Breast epithelium (tissue), 4 donors: ENCODE measurements at places on chromosomes 4 and X. TPM values are rescaled to one million over a fixed set of nuclear protein-coding genes. Genes with fewer than 3 reads are reported as not detected.
A peak's percentile ranks its signal among the peaks of the same experiment; 100 is the strongest.

DNA sequence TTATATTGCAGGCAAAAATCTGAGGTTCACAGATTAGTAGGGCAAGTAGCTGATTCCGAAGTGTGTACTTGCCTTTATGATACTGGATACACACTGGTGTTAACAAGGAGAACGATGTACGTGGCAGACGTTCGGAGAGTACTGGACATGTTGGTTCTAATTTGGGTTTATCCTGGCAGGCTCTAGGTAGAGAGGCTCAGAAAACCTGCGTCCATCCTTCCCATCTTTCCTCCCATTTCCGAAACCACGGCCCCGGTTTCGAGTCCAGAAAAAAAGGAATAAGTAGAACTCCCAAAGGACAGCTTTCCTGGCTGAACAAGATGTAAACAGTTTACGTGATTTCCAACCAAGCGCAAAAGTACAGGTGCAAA, 351 bp upstream of the SLC30A9 start:
- H3K36me3 ChIP-seq, result no peaks in the 10 kb centered on the region
- no peaks in the 10 kb centered on the region for H3K4me1 ChIP-seq
- DNase-seq, result no peak
- H3K4me3 ChIP-seq, result peak overlapping the region; percentile 75
- no peaks in the 10 kb centered on the region for H3K27me3 ChIP-seq
- H3K27ac ChIP-seq, result peak overlapping the region; percentile 89

DNA sequence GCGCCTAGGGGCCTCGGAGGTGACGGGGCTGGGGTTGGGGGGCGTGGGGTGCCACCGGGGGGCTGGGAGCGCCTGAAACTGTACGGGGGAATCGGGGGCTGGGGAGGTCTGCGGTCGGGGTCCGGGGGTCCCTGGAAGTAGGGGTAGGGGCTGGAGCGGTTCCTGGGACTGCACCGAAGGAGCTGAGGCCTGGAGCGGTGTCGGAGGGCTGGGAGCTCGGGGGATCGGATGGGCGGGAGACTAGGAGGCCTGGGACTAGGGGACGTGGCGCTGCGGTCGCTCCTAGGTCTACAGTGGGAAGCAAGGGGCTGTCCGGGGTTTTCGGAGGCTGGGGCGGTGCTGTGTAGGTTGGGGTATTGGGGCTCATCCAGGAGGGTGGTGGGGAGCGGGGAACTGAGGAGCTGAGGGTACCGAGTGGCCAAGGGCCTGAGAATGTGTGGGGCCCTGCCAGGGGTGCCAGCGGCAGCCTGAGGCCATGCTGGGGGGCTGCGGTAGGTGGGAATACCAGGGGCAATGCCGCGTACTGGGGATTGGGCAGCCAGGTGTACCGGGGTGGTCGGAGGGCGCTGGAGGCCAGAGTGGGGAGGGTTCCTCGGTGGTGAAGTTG, 562 bp downstream of the AKAP17A start:
- peak overlapping the region; percentile 92 for H3K27ac ChIP-seq

DNA sequence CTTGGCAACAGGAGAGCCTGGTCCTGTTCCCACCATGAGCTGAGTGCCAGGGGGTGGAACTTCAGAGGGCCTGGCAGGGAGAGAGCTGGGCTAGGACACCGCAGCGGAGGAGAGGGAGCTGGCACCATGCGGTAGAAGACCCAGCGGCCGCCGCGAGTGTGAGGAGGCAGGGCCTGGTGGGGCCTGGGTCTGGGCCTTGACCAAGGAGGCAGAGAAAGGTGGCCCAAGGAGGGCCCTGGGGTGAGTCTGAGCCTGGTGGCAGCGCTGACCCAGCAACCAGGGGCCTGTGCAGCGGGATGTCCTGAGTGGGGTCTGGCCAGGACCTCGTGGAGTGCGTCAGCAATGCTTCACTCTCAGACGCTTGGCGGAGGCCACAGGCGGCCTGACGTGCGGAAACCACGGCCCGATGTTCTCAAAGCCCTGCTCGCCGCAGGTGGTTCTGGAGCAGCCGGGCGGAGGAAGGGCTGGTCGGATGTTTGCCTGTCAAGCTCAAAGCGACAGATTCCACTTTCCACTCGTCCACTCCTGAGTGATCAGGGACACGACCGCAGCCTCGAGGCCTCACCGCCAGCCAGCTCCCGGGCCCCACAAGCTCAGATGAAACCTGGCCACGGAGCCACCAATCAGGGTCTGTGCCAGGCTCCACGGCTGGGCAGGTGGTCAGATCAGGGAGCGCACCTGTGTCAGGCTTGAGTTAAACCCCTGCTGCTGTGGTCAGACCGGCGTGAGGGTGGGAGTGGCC, 20.8 kb downstream of the ATP5ME start:
- DNase-seq, result no peak
- no peak overlapping the region for H3K27ac ChIP-seq
- H3K4me3 ChIP-seq, result no peak overlapping the region
- H3K36me3 ChIP-seq, result no peaks in the 10 kb centered on the region
- no peaks in the 10 kb centered on the region for H3K4me1 ChIP-seq

GRCh38 chrX:68556036-68556435, 57.2 kb downstream of the YIPF6 start:
- H3K4me3 ChIP-seq, result no peak overlapping the region
- no peak for DNase-seq
- no peaks in the 10 kb centered on the region for H3K4me1 ChIP-seq
- no peaks in the 10 kb centered on the region for H3K27me3 ChIP-seq
- no peaks in the 10 kb centered on the region for H3K36me3 ChIP-seq
- no peak overlapping the region for H3K27ac ChIP-seq

DNA sequence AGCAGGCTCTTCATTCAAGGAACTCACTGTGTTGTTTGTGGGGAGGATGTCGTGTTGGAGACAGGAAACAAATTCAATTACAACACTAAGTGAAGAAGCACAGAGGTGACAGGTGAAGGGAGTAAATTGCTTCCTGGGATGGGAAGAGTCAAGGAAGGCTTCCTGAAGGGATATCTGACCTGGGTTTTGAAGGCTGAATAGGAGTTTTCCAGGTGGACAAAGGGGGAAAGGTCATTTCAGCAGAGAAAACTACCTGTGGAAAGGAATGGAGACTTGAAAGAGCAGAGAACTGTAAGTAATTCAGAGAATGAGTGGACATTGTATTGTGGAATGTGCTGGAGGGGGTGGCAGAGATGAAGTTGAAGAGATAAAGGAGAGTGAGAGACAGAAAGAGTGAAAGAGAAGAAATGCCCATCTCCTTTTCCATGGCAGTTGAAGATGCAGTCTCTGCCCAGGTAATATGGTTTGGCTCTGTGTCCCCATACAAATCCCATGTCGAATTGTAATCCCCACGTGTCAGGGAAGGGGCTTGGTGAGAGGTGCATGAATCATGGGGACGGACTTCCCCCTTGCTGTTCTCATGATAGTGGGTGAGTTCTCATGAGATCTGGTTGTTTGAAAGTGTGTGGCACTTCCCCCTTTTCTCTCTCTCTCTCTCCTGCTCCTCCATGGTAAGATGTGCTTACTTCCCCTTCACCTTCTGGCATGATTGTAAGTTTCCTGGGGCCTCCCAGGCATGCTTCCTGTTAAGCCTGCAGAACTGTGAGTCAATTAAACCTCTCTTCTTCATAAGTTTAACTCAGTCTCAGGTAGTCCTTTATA, 205.7 kb upstream of the BCOR start:
- H3K27ac ChIP-seq, result no peak overlapping the region
- H3K27me3 ChIP-seq, result no peaks in the 10 kb centered on the region
- no peak overlapping the region for H3K4me3 ChIP-seq
- no peaks in the 10 kb centered on the region for H3K36me3 ChIP-seq

GRCh38 chrX:1246816-1247215, 21.8 kb upstream of the CSF2RA start:
- H3K36me3 ChIP-seq, result no peaks in the 10 kb centered on the region
- no peak for DNase-seq
- no peak overlapping the region for H3K27ac ChIP-seq
- H3K27me3 ChIP-seq, result no peaks in the 10 kb centered on the region
- no peaks in the 10 kb centered on the region for H3K4me1 ChIP-seq

- H3K4me1 ChIP-seq, result no peaks in the 10 kb centered on the region
- H3K27ac ChIP-seq, result no peak overlapping the region
- no peaks in the 10 kb centered on the region for H3K36me3 ChIP-seq
- DNase-seq, result no peak
- no peaks in the 10 kb centered on the region for H3K27me3 ChIP-seq
- no peak overlapping the region for H3K4me3 ChIP-seq
These were observed 84.0 kb upstream of the BMP2K start for GRCh38 chr4:78691971-78692821.

DNA sequence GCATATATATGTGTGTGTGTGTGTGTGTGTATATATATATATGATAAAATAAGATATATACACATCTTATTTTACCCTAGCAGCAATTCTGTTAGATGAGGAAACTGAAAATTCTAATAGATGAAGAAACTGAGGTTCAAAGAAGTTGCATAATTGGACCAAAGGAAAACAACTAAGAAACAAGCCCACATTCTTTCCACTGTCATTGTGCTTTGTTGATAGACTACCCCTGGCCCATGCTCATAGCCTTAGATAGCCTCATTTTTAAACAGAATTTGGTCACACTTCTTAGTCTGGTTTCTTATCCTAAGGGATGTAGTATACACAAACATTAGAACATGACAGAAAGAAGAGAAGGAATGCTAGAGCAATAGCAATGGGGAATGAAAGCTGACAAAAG, 138.8 kb downstream of the NDST3 start:
- no peaks in the 10 kb centered on the region for H3K36me3 ChIP-seq
- no peak for DNase-seq
- H3K27ac ChIP-seq, result no peak overlapping the region
- no peaks in the 10 kb centered on the region for H3K4me1 ChIP-seq
- no peaks in the 10 kb centered on the region for H3K27me3 ChIP-seq

DNA sequence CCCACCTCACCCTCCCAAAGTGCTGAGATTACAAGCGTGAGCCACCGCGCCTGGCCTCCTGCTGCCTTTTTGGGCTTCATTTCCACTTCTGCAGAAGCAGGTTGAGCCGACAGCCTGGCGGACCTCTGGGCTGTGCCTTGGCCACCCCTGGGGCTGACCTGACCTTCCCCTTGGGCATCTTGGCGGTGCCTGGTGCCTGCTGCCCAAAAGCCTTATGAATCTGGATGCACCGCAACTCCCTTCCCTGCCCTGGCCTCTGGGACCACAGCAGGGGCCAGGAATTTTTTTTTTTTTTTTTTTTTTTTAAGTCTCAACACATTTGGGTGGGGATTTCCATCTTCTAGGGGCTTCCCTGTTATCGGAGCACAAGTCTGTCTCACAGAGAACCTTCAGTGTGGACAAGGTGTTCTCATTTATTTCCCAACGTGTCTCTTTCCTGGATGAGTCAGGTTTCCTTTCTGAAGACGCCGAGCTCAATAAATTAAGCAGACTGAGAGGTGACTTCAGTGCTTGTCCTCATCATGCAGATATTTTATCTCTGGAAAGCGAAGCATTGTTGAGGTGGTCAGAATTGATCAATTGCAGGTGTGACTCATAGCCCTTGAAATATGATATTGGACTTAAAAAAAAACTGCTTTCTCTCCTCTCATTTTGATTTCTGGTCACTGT, 79.7 kb downstream of the SHROOM2 start:
- H3K27me3 ChIP-seq, result no peaks in the 10 kb centered on the region
- H3K4me1 ChIP-seq, result no peaks in the 10 kb centered on the region
- no peak overlapping the region for H3K4me3 ChIP-seq
- DNase-seq, result no peak
- no peaks in the 10 kb centered on the region for H3K36me3 ChIP-seq
- H3K27ac ChIP-seq, result no peak overlapping the region

- no peak for DNase-seq
- no peak overlapping the region for H3K4me3 ChIP-seq
- no peak overlapping the region for H3K27ac ChIP-seq
These were observed 100.0 kb downstream of the TET2 start for GRCh38 chr4:105246712-105247111.

GRCh38 chrX:46236411-46236810, 308.8 kb downstream of the ZNF674 start:
- no peak overlapping the region for H3K4me3 ChIP-seq
- no peak for DNase-seq
- no peak overlapping the region for H3K27ac ChIP-seq

GRCh38 chrX:145213504-145213903, 33.8 kb upstream of the SPANXN1 start:
- no peak for DNase-seq
- H3K27ac ChIP-seq, result no peak overlapping the region
- H3K27me3 ChIP-seq, result no peaks in the 10 kb centered on the region

DUSP9 gene
- total RNA-seq, result not detected

INPP4B gene
- total RNA-seq, result 93.4 TPM

KLHL34 gene
- total RNA-seq, result 0.32 TPM

PGAM4 gene
- total RNA-seq, result not detected

CCDC149 gene
- total RNA-seq, result 18.6 TPM

UCP1 gene
- total RNA-seq, result not detected
